ENCODE measurements at places on chromosomes 4 and X.
A peak's percentile ranks its signal among the peaks of the same experiment; 100 is the strongest.

DNA sequence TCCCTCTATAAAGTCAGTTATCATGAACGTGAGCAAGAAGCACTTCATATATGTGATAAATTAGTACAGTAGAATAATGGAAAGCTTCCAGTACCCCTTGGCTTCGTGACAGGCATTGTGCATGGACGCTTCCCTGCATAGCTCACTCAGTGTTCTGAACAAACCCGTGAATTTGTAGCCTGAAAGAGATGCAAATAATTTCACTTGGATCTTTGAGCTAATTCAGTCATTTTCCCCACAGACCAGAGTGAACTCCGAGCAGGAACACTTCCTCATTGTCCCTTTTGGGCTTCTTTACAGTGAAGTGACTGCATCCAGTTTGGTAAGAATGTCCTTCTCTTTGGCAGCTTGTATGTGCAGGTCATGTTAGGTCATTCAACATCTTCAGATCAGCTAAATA is 50.1 kb downstream of the ADD1 start:
- DNase-seq: no peak

GRCh38 chr4:118931786-118932185 is 43.1 kb downstream of the SYNPO2 start:
- no peak for DNase-seq

GRCh38 chr4:169412046-169412445 is 141.3 kb upstream of the SH3RF1 start:
- no peak for DNase-seq

GRCh38 chrX:119688911-119689321 is 4.1 kb downstream of the SEPTIN6 start:
- peak; percentile 48 for DNase-seq

DNA sequence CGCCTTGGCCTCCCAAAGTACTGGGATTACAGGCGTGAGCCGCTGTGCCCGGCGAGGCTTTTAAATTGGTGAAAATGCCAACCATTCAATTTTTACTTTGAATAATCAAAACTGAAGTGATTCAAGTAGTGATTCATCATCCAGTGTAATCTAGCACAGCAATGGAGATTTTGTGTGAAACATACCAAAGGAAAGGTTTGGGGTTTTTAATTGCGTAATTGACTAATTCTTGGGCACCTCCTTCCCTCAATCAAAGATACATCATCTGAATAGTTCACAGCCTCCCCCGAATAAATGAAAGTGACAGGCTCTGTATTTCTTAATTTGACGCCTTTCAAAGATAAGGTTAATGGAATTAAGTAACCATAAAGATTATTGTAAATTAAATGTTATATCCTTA is 69.0 kb downstream of the DMD start:
- no peak for DNase-seq

DNA sequence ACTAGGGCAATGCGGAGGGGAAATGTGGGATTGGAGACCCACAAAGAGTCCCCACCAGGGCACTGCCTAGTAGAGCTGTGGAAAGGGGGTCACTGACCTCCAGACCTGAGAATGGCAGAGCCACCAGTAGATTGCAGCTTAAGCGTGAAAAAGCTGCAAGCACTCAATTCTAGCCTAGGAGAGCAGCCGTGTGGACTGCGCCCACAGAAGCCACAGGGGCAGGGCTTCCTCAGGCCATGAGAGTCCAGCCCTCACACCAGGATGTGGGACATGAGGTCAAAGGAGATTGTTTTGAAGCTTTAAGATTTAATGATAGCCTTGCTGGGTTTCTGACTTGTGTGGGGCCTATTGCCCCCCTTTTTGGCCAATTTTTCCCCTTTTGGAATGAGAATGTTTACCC is 379.0 kb downstream of the INPP4B start:
- DNase-seq: no peak

GRCh38 chr4:23412701-23413100 is 477.1 kb downstream of the PPARGC1A start:
- no peak for DNase-seq

GRCh38 chrX:147565237-147565636 is 346.5 kb upstream of the FMR1 start:
- DNase-seq: no peak

GRCh38 chr4:52943677-52944076 is 81.6 kb downstream of the RASL11B start:
- no peak for DNase-seq

DNA sequence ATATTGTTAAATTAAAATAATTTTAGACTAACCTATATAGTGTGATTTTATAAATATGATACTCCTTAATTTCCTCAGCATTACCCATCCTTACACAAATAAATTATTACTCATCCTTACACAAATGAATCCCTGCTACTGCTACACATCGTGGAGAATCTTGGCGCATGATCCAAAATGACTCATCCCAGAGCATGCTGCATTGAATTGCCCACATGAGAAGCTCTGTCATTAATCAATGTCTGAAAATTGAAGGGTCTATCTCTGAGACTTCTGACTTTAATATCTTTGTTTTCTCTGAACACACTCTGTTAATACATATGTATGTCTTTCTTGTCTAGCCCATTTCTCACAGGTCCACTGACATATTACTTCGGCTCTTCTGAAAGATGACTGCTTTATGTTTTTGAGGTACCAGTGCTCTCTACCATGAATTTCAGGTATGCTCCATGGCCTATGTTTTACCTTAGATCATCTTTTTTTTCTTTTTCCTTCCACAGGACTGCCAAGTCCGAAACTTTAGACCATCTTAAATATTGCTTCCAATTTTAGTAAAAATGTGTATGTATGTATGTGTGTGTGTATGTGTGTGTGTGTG is 15.7 kb upstream of the DUSP21 start:
- no peak for DNase-seq

DNA sequence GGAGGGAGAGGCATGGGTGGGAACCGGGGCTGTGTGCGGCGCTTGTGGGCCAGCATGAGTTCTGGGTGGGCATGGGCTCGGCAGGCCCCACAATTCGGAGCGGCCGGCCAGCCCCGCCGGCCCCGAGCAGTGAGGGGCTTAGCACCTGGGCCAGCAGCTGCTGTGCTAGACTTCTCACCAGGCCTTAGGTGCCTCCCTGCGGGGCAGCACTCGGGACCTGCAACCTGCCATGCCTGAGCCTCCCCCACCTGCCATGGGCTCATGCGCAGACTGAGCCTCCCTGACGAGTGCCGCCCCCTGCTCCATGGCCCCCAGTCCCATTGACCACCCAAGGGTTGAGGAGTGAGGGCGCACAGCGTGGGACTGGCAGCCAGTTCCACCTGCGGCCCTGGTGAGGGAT is 573.9 kb downstream of the TMA16 start:
- no peak for DNase-seq

GRCh38 chr4:6201580-6202091 is 1.3 kb upstream of the JAKMIP1 start:
- peak; percentile 20 for DNase-seq

GRCh38 chr4:175419236-175419718 is 392.8 kb downstream of the GPM6A start:
- DNase-seq: no peak

DNA sequence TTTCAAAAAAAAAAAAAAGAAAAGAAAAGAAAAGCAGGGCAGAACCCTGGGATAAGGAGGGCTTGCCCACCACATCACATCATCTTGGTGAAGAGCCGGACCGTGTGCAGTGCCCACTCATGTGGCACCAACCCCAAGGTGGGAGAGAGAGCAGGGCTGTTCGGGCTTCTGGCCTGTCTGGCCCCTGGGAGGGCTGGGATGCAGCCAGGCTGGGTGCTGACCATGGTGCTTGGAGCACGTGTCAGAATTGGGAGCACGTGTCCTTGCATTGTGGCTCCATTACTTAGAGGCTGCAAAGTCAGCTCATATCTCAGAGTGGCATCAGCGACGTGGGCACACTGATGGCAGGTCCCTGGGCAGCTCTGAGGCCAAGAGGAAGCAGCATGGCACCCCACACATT is 100.9 kb upstream of the AFAP1 start:
- no peak for DNase-seq

- no peak for DNase-seq
Measured at GRCh38 chr4:4361883-4362282, 25.0 kb upstream of the NSG1 start.

GRCh38 chr4:168183717-168184571 is 91.6 kb downstream of the ANXA10 start:
- no peak for DNase-seq

- DNase-seq: no peak
Measured at GRCh38 chr4:54371173-54371572, 142.1 kb downstream of the PDGFRA start.

DNA sequence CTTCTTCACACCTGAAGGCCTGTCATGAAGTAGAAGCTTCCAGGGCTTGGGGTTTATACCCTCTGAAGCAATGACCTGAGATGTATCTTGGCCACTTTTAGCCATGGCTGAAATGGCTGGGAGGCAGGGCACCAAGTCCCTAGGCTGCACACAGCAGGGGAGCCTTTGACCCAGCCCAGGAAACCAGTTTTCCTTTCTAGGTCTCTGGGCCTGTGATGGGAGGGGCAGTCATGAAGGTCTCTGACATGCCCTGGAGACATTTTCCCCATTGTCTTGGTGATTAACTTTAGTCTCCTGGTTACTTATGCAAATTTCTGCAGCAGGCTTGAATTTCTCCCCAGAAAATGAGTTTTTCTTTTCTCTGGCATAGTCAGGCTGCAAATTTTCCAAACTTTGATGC is 511.0 kb upstream of the KLHL4 start:
- no peak for DNase-seq

DNA sequence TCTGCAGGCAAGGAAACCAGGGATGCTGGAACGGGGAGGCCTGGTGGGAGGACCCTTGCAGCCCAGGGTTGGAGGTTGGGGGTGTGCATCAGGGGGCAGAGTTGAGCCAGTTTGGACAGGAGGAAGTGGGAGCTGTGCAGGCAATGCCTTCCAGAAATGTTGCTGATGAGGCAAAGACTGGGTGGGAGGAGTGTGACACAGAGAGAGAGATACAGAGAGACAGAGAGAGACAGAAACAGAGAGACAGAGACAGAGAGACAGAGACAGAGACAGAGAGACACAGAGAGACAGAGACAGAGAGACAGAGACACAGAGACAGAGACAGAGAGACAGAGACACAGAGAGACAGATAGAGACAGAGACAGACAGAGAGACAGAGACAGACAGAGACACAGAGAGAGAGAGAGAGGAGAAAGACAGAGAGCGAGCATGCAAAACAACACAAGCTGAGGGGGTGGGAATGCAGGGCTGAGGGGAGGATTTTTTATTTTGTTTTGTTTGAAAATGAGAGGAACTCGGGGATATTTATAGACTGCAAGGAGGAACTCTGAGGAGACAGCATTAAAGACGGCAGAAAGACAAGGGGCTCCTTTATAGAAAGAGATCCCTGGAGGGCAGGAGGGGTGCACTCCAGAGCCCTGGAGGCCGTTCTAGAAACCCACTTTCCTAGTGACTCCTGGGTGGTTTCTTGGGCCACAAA is 1.9 kb upstream of the HAUS3 start:
- DNase-seq: peak; percentile 11

- DNase-seq: peak; percentile 24
Measured at GRCh38 chrX:150767475-150768131, 74.4 kb downstream of the MTMR1 start.

GRCh38 chr4:96630839-96631238 is 790.9 kb downstream of the PDHA2 start:
- no peak for DNase-seq

DNA sequence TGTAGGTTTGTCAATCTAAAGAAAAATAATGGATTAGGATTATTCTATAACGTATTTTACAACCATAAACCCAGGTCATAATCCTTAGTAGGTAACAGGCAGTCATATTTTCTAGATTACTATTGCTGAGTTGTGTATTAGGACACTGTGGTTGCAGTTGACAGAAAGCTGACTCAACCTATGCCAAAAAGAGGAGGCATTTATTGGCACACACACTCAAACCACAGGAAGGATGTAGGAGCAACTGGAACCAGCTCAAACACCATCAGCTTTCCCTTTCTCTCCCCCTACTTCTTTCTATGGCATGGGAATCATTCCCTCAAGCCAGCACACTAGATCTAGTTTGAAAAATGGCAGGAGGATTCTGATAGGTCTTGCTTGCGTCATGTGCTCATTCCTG is 136.4 kb upstream of the FAM9C start:
- DNase-seq: no peak

- no peak for DNase-seq
Measured at GRCh38 chr4:89737888-89738287, 99.1 kb downstream of the SNCA start.

DNA sequence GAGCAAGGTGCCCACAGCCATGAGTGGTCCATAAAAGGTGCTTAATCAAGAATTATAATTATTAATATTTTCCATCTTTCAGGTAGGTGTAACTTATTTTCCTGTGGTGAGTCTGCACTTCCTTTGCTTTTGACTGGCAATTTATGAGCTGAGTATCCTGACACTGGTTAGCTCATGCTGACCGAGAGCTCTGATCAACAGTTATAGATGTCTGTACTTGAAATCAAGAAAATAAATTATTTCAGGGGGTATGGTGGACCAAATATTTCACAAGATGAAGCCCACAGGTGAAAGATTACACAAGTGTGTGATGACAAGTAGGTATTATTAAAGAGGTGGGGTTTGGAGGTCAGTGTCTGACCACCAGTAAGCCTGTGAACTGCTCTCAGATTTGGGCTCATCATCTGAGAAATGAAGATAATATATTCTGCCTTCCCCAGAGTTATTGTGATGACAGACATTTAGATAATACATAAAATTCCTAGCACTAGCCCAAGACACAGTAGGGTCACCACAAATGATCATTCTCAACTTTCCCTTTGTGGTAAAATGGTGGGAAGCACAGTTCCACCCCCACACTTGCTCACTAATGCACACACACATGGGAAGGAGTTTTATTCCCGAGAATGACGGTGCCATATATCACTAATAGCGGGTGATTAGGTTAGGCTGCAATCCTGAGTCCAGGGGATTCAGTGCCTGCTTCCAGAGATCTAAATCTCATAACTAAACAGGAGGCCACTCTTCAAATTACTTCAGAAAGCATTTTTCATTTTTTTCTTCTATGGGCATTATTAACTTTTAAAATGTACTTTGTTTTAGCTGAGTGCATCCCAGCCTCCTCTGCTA is 34.0 kb upstream of the PACRGL start:
- no peak for DNase-seq

GRCh38 chr4:172857026-172857425 is 311.6 kb upstream of the GALNT7 start:
- no peak for DNase-seq

Measured in activated CD4-positive, alpha-beta T cell treated with anti-CD3 and anti-CD28 coated beads for 48 hours (primary cell).